ENCODE measurements at places on chromosomes 11 and 22. TPM values are rescaled to one million over a fixed set of nuclear protein-coding genes. Genes with fewer than 3 reads are reported as not detected.

DNA sequence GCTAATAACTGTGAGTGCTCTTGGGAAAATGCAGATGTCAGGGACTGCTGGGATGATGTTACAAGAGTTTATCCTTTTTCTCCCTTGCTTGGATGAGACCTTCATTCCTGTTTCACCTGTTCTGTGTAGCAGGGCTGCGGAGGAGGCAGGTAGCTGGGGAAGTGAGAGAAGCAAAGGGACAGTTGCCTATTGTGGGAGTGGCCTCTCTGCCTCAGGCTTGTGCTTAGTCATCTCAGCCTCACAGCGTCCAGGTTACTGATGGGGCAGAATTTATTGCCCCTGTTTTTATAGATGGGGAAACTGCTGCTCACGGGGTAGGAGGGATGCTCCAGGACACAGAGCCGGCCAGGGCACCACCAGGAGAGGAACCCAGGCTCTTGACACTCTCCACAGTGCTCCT is 1.7 kb downstream of the STX3 start:
- DNase-seq: peak; percentile 54

DNA sequence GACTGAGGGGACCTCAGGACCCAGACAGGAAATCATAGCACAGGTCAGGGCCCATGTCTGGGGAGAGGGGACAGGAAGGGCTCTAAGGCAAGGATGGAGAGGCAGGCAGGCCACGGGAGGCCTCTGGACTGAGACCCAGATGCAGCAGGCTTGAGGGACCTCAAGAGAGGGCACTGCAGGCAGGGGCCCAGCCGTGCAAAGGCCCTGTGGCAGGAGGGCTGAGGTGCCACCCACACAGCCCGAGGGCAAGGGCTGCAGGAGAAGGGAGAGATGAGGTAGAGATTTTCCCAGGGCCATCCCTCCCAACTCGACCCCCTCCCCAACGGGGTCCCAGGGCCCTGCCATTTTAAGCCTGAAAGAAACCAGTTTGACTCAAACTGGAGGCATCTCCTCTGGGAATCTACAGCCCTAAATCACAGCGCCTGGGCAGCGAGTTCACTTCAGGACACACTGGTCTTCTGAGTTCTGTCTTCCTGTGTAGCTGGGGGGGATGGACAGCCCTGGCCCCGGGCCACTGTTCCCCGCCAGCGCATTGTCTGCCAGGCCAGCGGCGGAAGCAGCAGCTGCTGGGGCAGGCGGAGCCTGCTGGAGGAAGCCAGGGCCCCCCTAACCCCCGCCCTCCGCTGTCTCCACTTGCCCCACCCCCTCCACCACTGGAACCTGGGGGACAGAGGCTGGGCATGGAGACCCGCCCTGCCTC is 20.3 kb upstream of the WNT7B start:
- peak; percentile 88 for DNase-seq

GRCh38 chr11:63510360-63511047 is 4.6 kb downstream of the LGALS12 start:
- DNase-seq: no peak

DNA sequence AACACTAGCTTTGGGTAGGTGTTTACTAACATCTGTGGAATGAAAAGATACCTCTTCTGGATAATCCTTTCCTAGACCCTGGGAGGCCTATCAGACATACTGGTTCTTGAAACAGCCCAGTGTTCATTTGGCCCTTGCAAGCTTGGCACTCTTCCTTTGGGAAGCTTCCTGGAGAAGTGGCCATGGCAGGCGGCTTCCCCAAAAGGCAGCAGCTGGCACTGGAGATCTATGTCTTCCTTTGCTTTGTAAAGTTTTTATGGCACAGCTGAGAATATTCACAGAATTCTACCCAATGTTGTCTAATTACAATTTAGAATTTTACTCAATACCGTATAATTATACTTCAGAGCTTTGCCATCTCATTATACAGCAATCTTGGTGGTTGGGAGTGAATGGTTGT is 199.2 kb upstream of the C11orf87 start:
- DNase-seq: no peak

DNA sequence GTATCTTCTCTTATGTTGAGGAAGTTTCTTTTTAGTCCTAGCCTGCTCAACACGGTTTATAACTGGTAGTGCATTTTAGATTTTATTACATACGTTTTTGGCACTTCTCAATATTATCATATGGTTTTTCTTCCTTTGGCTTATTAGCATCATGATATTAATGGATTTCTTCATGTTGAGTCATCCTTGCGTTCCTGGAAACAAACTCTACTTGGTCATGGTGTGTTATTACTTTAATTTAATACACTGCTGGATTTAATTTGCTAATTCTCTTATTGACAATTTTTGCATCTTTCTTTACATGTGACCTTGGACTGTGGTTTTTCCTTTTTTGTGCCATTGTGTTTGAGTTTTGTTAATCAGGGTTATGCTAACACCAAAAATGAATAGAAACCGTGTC is 20.5 kb downstream of the IGF2 start:
- no peak for DNase-seq

GRCh38 chr11:109229682-109230081 is 192.3 kb upstream of the C11orf87 start:
- DNase-seq: no peak

GRCh38 chr22:38482662-38483308 is 14.9 kb downstream of the KDELR3 start:
- no peak for DNase-seq

Gene PNPLA3
- total RNA-seq: 1.3 TPM

Data from uterus (tissue), 4 donors.